ENCODE measurements at places on chromosomes 1 and 21.

DNA sequence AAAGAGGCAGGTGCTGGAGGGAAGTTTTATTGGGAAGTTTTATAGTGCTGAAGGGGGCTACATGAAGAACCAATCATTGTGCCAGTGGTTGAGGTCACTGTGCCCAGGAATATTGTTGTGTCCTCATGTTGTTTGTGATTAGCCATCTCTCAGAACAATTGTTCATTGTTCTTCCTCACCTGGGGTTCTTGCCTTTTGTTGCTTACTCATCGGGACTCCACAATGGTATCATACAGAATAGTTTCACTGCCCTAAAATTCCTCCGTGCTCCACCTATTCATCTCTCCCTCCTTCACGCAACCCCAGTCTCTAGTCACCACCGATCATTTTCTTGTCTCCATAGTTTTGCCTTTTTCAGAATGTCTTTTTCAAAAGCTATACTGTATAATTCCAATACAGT, 38.9 kb upstream of the CDC14A start:
- no peak for DNase-seq

- DNase-seq: no peak
Observed at GRCh38 chr1:150053926-150054325, 13.7 kb upstream of the VPS45 start.

DNA sequence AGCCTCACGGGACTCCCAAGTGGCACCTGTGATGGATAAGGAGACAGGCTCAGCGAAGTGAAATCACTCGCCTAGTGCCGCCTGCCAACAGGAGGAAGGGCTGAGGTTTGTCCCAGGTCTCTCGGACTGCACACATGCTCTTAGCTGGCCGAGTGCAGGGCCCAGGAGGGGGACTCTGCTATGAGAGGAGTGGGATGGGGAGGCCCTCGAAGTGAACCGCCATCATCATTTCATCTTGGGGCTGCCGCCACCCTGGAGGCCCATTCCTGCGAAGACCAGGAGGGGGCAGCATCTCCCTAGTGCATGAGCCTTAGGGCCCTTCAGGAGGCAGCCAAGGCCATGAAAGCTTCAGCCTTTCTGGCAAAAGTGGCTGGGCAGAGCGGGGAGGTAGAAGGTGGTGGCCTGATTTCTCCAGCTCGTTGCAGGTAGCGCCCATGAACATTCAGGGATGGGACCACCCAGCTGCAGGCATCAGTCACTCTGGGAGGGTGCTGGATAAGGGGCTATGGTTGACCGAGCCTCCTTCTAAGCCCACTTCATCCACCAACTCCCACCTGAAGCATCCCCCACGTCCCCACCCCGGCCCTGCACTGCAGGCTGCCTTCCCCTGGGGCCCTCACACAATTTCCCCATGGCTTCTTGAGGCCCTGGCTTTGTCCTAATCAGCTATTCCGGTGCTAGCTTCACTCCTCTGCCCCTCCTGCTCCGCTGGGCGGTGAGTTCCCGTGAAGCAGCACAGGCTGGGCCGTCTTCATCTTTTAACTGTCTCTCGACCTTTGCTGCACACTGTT, 17.2 kb upstream of the RASSF5 start:
- DNase-seq: peak; percentile 71

DNA sequence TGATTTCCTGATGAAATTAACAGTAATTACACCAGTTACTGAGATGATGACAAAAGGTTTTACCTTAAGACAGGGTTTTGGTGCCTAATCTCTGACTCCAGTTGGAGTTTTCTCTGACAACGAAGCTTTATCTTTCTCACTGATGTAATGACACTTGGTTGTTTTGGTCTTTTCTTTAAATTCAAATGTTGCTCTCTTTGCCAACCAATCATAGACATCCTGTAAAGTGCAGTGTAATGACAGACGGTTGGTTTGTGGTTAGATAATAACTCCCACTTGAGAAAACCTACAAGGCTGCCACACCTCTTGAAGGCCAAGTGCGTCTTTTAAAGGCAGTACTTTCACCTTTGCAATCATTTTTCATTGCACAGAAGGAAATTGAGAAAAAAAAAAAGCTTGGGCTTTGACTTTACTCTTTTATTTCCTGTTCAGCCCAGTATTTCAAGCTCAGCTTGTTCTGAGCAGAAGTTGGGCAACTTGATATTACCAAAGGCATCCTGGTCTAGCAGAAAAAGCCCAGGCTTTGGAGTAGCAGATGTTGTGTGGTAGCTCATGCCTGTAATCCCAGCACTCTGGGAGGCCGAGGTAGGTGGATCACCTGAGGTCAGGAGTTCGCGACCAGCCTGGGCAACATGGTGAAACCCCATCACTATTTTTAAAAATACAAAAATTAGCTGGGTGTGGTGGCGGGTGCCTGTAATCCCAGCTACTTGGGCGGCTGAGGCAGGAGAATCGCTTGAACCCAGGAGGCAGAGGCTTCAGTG, 14.9 kb downstream of the PDIK1L start:
- no peak for DNase-seq

GRCh38 chr1:160619742-160620277, 27.0 kb downstream of the SLAMF1 start:
- no peak for DNase-seq

DNA sequence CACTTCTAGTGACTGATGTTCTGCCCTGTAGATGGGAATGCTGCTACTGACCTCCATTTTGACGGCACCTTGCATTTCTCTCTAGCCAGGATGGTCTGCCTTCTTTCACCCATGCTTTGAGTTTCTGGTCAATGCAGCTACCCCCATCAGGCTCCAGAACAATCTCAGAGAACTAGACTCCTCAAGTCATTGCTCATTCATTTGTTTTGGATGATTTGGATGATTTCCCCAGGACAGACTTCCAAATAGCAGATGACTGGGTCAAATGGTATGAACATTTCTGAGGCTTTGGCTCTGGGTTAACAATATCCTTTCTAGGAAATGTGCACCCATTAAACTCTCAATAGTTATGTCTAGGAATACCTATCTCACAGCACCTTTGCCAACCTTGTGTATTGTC, 63.9 kb downstream of the CSMD2 start:
- DNase-seq: no peak

DNA sequence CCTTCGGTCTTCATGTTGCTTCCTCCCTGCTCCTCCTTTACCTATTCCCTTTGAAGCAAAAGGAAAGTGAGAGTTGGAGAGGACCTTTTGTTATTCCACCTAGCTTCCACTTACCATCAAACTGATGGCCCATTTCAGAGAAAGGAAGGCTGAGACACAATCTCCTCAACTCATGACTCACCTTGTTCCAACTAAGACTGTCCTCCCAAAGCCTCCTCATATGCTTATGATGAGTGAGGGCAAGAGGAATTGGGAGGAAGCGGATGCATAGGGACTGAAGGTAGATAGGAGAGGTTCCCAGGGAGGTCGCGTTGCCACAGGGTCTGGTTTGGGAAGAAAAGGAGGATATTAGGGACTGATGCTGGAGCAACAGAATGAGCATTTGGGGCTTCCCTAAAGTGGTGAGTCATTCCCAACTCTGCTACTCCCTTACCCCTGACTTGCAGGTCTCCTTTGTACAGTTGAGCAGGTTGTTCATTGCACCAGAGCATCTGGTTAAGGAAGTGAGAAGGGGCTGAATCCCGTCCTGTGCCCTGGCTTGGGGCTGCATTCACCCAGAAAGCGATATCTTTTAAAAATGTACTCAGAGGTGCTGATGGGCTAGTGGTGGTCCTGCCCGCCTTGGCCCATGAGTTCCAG, 35.0 kb downstream of the LGR6 start:
- DNase-seq: no peak

GRCh38 chr1:201707656-201708055, 121.3 kb upstream of the IPO9 start:
- DNase-seq: no peak

GRCh38 chr1:235160383-235160956, 580 bp downstream of the RBM34 start:
- no peak for DNase-seq

GRCh38 chr1:20678599-20678998, 17.4 kb upstream of the DDOST start:
- no peak for DNase-seq

- no peak for DNase-seq
Observed at GRCh38 chr1:84539972-84540371, 33.6 kb upstream of the GNG5 start.

GRCh38 chr1:176745945-176746344, 283.0 kb downstream of the PAPPA2 start:
- DNase-seq: peak; percentile 3

- DNase-seq: no peak
Observed at GRCh38 chr1:20578721-20579395, 10.0 kb upstream of the CDA start.

- DNase-seq: peak; percentile 96
Observed at GRCh38 chr21:46228345-46229051, at the start of gene LSS. Gene LSS, minus strand, starts transcription at chr21:46228774. Its CDS starts 29 bp downstream, at chr21:46228745.

DNA sequence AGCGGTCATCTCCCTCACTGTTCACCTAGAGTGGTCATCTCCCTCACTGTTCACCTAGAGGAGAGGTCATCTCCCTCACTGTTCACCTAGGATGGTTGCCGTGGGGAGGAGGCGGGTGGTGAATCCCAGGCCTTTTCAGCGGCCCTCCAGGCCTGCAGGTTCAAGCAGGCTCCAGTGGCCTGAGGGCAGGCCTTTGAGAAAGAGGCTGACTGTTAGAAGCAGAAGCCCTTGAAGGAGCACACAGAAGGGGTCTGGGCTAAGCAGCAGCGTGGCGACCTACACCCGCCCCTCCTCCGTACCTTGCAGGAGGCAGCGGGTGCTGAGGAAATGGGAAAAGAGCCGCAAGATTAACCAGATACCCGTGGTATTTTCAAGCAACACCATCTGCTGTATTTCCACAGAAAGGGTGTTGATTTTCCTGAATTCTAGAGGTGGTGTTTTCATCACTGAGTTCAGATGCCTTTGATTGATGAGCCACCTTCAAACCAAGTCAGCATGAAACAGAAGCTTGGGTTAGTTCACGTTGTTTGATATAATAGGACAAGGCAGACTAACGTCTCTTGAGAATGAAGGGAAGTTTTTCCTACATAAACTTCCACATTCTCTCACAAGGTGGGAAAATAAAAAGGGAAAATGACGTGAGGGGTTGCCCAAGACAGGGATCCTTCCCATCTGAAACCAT, 289.5 kb downstream of the KIF26B start:
- peak; percentile 26 for DNase-seq

DNA sequence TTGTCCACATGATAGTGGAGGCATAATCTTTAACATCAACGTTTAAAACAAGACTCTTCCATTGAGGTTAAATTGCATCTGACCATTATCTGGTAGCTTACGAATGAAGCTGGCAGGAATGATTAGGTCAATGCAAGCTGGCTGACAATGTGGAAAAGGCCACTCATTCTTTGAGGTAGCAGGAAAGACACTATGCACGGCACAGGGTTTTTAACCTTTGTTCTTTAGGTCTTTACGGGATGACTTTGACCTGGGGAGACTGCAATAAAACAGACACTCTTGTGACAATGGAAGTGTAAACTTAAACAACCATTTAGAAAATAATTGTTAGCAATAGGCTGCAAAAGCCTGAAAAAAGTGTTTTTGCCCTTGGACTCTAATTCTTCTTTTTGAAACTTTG, 193.8 kb upstream of the FOXD3 start:
- no peak for DNase-seq

DNA sequence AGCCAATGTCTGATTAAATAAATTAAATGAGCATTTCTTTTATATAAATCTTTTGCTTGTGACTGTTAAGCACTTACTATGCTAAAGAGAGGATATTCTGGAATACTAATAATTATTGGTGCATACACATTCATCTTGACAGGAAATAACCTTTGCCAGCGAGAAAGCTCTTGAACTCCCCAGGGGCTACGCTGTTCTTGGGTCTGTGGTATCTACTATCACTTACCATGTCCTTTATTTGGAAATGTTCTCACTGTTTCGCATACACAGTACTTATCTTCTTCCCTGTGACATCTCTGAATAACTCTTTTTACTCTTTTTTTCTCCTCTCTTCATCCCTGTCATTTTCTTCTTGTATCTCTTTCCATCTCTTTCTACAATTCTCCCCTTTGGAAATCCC, 178.7 kb downstream of the GABPA start:
- no peak for DNase-seq

- DNase-seq: no peak
Observed at GRCh38 chr21:33831962-33832659, 83.5 kb downstream of the ATP5PO start.

DNA sequence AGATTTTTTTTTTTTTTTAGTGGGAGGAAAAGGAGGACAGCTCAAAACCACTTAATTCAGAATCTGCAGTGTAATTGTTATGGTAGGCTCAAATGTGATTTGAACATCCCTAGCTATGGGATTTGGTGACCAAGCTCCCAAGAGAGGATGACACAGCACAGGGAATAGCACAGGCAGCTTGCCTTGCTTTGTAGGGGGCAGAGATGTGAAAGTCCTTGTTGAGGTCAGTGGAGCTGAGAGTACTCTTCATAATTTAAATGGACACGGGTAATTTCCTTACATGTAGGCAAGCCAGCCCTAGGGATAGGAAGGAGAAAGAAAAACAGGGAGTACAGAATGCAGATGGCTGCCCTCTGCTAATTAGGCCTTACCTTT, 3.2 kb upstream of the UCK2 start:
- DNase-seq: peak; percentile 26

DNA sequence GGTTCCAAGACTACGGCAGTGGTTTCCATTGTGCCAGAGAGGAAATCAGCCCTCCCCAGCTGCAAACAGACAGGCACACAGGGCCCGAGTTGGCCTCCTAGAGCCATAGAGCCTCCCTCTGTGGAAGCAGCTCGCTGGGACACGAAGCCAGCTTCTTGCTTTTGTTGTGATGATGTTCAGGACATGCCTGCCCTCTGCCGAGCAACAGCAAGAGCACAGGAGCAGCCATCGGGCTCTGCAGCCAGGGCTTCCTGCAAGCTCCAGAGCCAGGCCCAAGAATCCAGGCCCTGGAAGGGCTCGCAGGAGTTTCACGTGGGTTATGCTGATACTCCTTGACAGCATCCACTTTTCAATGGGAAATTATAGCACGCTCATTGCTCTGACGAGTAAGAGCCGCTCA, 18.5 kb downstream of the NPHP4 start:
- no peak for DNase-seq

DNA sequence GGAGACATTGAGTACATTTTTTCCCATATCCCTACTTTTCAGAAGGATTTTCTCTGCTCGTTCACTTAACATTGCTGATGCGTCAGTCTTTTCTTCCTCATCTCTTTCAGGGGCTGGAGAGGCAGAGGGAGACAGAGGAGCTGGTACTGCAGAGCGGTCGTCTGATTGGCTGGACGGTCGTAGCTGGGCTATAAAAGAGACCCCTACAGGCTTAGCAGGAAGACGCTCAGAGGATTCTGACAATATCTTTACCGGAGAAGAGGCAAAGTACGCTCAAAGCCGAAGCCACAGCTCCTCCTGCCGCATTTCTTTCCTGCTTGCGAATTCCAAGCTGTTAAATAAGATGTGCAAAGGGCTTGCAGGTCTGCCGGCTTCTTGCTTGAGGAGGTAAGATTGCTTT, at the start of gene RGS4:
Gene RGS4, plus strand, starts transcription at position 220 of the 400 bp plus-strand sequence. Its CDS starts 124 bp downstream, at position 344.
- DNase-seq: peak; percentile 97

GRCh38 chr1:66383168-66383567, 150.8 kb upstream of the SGIP1 start:
- DNase-seq: no peak

- DNase-seq: peak; percentile 23
Observed at GRCh38 chr1:17696417-17697301, 58.5 kb upstream of the ACTL8 start.

GRCh38 chr21:15152591-15152990, 87.8 kb upstream of the NRIP1 start:
- DNase-seq: no peak

- DNase-seq: no peak
Observed at GRCh38 chr1:53160924-53161378, 18.5 kb upstream of the SLC1A7 start.
